ENCODE measurements at places on chromosomes 12 and 14. TPM values are rescaled to one million over a fixed set of nuclear protein-coding genes. Genes with fewer than 3 reads are reported as not detected.

The KRR1 gene
- 18.7 TPM for total RNA-seq

The GLS2 gene
- total RNA-seq: 251 TPM

- no peak for DNase-seq
Observed at GRCh38 chr12:108837680-108838079, 19.7 kb downstream of the SSH1 start.

DNA sequence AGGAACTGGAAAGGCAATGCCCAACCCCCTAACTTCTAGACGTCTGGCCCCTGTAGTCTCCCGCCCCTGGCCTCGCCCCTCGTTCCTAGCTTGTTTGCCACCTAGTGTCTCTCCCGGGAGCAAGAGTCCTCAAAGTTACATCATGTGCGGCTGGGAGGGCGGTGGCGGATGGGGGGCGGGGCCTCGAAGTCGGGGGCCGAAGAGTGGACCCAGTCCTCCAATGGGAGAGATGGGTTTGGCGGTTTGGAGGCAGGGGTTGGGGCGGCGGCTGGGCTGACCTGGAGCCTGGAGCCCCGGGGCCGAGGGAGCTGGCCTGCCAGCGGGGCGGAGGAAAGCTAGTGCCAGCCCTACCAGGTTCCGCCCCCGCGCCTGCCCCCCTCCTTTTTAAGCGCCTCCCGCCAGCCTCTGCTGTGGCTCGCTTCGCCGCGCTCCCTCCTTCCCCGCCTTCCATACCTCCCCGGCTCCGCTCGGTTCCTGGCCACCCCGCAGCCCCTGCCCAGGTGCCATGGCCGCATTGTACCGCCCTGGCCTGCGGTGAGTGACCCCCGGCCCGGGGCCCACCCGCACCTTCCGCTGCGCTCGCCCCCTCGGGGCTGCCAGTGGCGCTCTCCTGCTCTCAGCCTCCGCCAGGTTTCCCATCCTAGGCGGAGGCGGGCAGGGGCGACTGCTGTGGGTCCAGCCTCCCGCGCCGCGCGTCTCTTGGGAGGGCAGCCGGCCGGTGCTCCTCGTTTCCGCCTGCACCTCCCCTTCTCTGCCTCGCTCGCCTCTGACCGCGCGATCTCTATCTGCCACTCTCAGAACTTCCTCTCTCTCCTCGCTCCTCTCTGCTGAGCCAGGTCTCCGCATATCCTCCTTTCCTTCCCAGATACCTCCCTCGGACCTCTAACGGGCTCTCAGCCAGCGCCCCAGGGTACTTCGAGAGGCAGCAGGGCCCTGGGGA lies at the start of gene PCK2:
TSS of gene PCK2 (plus strand) at position 411 of the 940 bp plus-strand sequence. CDS start at position 506, 95 bp downstream.
- peak; percentile 99 for DNase-seq

The CISTR gene
- not detected for total RNA-seq

The ZC2HC1C gene
- 2.0 TPM for total RNA-seq

DNA sequence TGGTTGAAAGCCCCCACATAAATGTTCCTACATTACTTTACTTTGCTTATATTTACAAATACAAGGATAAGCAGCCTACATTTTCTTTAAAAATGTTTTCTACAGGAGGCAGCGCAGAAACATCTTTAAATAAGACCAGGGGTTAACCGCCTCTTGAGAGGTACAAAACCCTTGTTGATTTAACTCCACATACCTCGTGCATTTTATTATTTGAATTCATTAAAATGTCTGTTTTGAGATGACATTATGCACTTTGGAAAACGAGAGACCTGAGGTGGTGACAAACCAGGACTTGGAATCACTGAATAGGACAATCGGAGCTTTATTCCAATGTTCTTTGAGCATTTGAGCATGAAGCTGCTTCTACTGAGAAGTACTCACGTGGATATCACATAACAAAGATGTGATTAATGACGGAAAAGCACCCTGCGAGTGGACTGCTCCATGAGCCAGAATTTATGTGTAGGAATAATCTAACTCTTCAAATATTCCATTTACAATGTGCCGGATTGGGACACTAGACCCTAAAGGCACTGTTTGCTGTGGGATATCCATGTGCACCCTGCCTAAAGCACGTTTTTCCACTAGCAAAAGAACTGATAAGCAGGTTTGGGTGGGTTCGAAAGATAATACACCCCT lies 746 bp upstream of the DUSP16 start:
- no peak for DNase-seq

DNA sequence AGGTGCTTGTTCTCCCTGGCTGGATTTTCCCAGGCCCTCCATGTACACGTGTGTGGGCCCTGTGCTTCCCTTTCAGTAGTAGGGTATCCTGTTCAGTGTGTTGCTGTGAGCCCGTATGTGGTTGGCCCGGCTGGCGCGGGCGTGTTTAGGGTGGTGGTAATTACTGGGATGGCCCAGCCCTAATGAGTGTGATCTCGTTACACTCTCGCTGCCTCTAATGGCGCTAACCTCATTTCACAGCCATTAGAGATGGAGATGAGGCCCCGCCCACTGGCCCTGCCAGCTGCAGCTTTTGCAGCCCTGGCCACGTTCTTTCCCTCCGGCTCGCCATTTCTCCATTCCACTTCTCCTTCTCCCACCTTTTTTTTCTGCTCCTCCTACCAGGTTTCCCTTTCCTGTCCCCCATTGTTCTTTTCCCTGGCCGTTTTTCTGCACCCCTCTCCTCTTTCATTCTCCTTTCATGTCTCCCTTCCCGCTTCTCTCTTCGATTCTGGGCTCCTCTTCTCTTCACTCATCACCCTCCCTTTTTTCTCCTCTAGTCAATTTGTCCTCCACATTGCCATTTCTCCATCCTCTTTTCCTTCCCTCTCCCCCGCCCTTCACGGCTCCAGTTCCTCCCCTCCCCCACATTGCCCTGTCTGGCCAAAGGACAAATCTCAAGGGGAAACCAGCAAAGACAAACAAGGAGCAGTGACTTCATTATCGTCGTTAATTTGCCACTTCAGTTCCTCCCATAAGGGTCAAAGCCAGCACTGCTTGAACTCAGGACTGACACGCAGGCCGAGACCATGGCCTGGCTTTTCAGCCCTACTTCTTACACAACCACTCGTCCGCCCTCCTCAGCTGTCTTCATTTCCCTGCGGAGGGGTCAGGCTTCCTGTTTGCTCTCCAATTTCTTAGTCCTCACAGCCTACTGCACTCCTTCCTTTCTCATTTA lies 6.8 kb downstream of the ZFHX2 start:
- no peak for DNase-seq

DNA sequence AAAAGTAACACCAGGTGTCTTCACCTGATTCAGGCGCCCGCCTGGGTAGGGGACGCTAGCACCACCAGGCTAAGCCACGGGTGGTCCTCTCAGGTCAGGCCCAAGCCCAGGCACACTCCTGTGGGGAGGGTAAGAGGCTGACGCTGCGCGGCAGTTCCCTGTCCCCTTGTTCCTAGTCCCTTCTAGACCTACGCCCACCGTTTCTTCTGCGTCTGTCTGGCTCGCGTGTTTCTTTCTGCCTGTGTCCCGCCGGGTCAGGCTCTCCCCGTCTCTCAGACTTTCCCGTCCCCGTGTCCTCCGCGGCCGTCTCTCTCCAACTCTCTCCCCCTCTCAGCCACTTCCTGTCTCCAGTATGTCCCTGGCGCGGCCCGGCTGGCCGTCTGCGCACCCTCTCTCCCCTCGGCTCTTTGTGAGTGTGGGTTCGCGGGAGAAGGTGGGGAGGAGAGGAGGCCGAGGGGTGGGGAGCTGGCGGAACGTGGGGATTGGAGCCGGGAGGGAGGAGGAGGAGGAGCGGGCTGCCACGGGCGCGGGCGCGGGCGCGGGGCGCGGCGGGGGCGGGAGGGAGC lies 3.1 kb upstream of the TNS2 start:
- DNase-seq: peak; percentile 95

DNA sequence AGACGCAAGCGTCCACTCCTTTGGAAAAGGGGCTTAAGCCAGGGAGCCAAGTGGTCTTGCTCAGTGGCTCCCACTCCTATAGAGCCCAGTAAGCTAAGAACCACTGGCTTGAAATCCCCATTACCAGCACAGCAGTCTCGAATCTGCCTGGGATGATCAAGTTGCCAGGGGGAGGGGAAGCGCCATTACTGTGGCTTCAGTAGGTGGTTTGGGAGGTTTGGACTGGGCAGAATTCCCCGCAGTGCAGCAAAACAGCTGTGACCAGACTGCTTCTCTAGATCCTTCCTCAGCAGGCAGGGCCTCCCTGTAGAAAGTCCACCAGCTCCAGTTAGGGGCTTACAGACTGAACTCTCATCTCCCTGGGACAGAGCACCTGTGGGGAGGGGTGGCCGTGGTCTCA lies 115.4 kb downstream of the TMEM117 start:
- DNase-seq: no peak
